ENCODE measurements at places on chromosomes 12 and 14.

- no peak for DNase-seq
Measured at GRCh38 chr14:90062822-90063539, 1.2 kb downstream of the KCNK13 start.

DNA sequence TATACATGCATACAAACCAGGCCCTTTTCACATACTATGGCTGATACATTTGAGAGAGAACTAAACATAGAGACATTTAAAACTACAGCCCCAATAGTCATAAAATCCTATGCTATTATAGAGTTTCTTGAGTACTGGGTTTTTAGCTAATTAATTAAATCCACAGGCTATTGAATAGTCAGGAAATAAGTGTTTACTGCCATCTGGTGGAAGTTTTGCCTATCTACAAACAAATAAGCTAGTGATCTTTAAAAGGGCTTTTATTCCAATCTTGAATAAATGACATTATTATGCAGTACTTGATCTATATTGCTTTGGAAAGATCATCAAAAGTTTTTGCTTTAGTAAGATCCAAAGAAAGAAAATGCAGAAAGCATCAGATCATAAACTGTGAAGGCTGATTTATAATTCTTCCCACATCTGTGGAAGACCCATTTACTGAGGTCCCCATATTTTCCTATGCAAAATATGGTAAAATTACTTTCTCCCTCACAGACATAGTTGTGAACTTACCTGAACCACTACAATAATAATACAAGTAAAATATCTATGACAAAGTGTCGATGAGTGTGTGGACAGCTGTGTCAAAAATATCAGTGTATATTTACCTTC, 131.3 kb downstream of the ITPR2 start:
- no peak for DNase-seq

GRCh38 chr14:77303417-77304156, 17.1 kb downstream of the POMT2 start:
- DNase-seq = no peak

GRCh38 chr12:41683023-41683422, 461.7 kb downstream of the GXYLT1 start:
- no peak for DNase-seq

DNA sequence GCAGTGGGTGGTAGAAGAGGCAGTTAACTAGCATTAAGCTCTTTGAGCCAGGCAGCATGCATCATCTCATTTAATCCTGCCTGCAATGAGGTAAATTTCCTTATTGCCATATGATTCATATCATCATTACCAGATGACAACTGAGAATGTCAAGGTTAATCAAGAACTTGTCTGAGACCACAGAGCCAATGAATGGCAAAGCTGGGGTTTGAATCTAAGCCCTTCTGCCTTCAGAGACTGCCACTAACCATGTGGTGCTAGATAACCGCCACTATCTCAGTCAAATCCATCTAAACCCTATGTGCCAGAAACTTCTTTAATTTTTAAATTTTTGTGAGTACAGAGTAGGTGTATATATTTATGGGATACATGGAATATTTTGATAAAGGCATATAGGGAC, 77.8 kb upstream of the GRIP1 start:
- no peak for DNase-seq

DNA sequence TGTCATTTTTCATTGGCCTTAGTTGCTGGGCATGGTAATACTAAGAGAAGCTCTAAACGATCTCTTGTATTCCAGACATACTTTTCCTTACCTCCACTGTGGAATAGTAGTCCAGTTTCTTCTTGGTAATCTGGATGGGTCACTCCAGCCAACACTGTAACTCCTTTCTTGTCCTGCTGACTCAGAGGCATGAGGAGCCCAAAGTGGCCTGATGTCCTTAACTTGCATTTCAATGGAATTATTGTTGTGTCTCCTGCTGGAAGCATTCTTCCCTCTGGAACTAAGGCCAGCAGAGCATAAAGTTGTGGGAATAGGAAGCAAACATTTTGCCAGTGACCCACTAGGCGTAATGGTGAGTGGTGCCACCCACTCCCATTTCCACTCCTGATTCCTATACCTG, 33.1 kb downstream of the DAAM1 start:
- DNase-seq = no peak

DNA sequence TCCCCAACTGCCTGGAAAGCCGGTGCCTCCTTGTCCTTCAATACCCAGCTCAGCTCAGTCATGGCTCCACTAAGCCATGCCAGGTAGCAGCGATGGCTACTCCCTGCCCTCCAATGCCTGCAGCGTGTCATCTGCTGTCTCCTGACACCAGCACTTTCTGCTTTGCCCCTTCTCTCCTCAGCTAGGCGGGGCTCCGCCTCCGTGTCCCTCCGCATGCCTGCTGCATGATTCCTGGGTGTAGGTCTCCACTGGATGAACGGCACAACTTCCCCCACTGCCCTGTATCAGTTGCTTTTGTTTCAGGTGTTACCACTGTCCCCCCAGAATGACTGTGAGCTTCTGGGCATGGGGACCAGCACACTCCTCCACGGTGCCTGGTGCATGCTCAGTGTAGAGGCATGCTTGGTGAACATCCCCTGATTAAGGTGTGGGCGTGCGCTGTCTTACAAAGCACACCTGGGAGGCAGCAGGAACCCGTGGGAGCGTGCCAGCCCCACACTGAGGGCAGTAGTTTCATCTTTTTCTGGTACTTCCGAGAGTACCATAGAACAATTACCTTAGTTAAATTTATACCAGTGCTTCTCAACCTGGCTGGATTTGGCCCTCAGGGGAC, 179.4 kb upstream of the PRMT8 start:
- DNase-seq = no peak

- DNase-seq = no peak
Measured at GRCh38 chr14:61042220-61042619, 61.2 kb downstream of the SLC38A6 start.

DNA sequence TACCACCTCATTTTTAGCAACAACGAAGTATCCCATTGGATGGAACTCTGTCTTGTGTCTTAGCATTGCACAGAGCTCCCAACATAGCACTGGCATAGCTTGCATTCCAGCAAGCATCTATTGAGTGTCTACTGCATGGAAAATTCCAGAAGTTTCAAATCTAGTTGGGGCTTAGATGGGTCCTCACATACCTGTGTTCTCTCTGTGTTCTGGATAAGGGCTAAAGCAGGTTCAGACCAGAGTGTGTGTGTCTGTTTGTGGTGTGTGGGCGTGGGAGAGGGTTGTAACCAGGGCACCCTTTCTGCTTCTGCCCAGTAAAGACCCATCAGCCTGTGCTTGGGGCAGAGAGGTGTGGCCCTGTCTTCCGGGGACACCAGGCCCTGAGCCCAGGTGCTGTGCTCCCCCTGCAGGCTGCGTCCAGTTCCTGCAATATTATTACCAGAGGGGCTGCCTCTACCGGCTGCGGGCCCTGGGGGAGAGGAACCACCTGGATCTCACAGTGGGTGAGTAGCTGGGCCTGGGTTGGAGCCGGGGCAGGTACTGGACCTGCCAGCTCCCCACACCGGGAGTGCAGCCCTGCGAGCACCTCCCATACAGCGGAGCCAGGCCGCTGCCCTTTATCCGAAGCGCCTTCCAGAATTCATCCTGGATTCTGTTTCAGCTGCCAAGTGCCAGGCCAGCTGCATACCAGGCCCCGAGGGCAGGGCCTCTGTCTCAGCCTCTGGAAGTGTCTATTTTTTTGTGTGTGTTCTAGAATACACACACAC, 20.3 kb downstream of the RHOF start:
- DNase-seq = peak; percentile 86

- no peak for DNase-seq
Measured at GRCh38 chr12:66653796-66654195, 25.1 kb downstream of the GRIP1 start.

- no peak for DNase-seq
Measured at GRCh38 chr12:110917467-110917866, 2.9 kb downstream of the MYL2 start.

DNA sequence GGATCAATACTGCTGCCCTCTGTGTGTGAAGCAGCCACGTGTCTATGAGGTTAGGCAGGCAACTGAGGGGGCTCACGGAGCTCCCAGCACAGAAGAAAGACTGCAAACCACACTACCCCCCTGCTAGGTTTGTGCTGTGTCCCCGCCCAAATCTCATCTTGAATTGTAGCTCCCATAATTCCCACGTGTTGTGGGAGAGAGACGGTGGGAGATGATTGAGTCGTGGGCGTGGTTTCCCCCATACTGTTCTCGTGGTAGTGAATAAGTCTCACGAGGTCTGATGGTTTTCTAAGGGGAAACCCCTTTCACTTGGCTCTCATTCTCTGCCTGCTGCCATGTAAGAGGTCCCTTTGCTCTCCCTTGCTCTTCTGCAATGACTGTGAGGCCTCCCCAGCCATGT, 68.6 kb downstream of the ACTN1 start:
- no peak for DNase-seq

DNA sequence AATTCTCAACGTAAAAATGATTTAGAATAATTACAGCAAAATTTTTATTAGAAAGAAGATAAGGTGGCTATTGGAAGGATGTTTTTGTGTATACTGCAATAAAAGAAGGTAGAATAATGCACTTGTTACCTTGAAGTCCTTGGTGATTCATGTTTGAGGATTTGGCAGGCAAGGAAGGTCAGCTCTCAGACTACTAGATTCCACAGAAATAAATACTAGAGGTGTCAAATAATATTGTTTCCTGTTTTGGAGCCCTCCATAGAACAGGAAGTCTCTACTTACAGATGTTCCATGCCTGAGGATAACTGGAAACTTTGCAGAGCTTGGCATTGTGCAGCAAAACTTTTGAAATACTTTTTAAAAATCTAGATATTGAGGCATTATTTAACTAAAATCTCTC, 284.3 kb upstream of the SYT1 start:
- no peak for DNase-seq

DNA sequence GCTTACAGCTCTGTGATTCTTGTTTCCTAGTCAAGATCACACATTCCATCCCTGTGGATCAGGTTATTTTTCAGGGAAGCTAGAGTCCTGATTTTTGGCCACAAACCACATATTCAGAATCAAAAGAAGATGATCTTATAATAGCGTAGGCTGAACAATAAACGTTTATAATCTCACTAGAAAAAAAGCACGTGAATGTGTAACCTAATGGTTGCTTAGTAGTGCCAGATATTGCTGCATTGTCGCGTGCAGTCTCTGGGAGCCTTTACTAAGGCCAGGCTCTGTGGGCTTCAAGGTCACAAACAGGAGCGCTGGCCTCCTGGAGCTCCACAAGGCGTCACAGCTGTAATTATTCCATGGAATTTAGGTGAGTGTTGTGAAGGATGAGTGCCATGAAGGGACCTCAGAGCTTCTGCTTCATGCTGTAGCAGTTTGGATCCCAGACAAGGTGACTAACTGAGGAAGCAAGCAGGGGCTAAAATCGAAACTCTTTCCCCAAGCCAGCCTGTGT, 17.4 kb downstream of the CDKN1B start:
- DNase-seq = no peak

DNA sequence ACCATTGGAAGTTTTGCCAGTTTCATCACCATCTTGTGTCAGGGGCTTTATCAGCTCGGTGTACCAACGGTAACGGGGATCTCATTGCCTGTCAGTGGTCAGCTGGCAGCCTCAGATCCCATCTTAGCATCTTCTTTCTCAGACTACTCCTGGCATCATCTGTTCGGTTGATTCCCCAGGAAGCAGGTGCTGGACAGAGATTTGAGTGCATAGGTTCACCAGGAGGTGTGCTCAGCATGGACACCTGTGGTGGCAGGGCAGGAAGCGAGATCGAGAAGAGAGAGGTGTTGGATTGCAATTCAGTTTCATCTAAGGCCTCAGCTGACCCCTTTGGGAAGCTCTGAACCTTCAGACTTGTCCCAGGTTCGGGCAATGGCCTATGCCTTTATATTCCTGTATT, 76.0 kb downstream of the C12orf75 start:
- no peak for DNase-seq

GRCh38 chr12:121949648-121950397, 31.4 kb downstream of the CFAP251 start:
- no peak for DNase-seq

DNA sequence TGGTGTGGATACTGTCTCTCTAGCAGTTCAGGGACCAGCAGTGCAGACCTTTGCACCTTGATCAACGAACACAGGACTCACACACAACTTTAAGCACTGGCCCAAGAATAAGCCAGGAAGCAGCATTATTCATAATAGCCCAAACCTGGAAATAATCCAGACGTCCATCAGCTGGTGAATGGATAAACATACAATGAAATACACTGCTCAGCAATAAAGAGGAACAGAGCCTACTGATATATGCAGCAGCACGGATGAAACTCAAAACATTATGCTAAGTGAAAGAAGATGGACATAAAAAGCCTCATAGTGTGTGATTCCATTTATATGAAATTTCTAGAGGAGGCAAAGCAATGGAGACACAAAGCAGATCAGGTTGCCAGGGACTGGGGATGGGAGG, 303.9 kb upstream of the FKBP4 start:
- no peak for DNase-seq

DNA sequence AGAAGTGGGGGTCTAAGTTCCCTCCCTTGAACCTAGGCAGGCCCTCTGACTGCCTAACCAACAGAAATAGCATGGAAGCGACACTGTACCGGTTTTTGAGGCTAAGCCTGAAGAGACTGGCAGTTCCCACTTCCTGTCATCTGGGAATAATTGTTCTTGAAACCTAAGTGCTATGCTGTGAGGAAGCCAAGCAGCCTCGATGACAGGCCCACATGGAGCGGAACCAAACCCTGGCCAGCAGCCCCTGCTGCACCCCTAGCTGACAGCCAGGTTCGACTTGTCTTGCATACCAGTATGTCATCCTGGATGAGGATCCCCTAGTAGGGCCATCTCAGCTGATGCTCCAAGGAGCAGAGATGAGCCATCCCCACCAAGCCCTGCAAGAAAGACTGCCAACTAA, 6.4 kb upstream of the GPR68 start:
- DNase-seq = peak; percentile 33

GRCh38 chr12:92185052-92185451, 39.4 kb upstream of the BTG1 start:
- DNase-seq = peak; percentile 45

- no peak for DNase-seq
Measured at GRCh38 chr12:22160396-22161003, 114.5 kb downstream of the CMAS start.

GRCh38 chr12:129215556-129215955, 362.3 kb downstream of the GLT1D1 start:
- no peak for DNase-seq

DNA sequence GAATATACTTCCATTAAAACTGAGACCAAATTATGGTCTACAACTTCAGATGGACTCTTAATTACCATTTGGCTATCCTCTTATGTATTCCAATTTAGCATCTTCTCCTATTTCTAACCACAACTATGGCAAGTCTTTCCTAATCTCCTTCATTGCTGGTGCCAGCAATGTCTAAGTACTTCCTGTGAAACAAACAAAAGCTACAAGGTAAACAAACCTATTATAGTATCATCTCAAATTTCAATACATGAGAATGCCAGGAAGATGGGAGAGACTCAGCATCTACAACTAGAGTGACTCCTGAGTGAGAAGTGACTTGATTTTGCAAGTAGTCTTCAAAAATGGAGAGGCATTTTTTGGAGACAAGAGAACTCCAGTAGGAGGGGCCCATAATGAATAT, 202.9 kb upstream of the ATXN7L3B start:
- no peak for DNase-seq

- DNase-seq = peak; percentile 79
Measured at GRCh38 chr14:77862154-77862786, 62.4 kb downstream of the ADCK1 start.
